Stimulated activated CD4-positive, alpha-beta T cell treated with anti-CD3 and anti-CD28 coated beads, Interleukin-1b, Interleukin-23, amount 100 ng/mL, for 4 hours (primary cell): ENCODE measurements at places on chromosomes 6 and 20.

DNA sequence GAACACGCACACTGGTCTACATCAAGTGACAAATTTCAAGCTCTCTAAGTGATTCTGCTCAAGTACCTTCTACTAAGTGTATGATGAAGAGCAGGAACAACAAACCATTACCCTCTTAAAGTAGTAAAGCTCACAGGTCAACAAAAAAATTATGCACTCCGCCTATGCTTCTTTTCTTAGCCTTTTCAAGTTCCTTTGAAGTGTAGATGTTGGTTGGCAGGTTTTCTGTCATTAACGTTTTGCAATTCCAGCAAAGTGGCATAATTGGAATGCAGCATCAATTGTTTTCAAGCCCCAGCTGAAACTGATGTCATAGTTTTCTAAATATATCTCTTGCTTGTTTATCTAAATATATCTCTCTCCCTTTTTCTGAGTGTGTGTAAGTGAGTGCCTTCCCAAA, 396.9 kb upstream of the EYS start:
- no peak for DNase-seq

GRCh38 chr6:105014448-105014847, 57.5 kb downstream of the LIN28B start:
- DNase-seq: no peak

- DNase-seq: no peak
These were observed 2.9 kb downstream of the SPAG4 start for GRCh38 chr20:35618263-35619131.

GRCh38 chr20:51412333-51412871, 130.1 kb downstream of the NFATC2 start:
- no peak for DNase-seq

GRCh38 chr6:152170702-152171667, 363.5 kb downstream of the ESR1 start:
- DNase-seq: no peak

- DNase-seq: no peak
These were observed 27.8 kb upstream of the PREP start for GRCh38 chr6:105430685-105431084.

DNA sequence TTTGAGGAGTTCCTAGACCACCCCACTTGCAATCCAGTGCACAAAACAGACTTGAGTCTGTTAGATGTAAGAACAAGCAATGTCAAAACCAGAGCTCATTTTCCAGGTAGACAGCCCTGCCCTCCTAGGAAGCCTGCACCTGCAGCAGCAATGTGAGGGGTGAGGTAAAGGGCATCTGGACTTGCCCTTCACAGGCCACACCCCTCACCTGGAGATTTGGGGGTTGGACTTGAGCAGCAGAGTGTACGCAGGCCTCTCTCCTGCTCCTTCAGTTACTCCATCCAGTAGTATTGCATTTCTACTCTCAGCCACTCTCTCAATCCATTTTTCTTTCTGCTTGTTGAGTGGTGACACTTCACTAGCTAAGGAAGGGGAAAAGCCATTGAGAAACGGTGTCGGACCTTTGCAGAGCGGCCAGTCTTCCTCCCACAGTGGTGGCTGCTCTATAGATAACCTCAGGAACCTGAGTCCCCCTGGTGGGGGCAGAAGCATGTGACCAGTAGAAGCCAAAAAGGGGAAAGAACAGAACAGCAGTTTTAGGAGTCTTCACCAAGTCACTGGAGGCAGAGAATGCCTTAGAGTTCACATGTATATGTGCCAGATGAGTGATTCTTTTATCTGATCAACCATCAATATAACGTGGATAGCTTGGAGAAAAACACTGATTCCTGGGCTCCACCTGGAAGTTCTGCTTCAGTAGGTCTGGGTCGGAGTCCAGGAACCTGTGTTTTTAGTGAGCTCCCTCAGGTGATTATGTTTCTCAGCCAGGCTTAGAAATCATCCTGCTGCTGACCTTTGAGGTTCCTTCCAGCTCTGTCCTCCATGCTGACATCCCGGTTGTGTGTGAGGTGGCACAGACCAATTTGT, 28.0 kb downstream of the ARFGEF2 start:
- DNase-seq: no peak

DNA sequence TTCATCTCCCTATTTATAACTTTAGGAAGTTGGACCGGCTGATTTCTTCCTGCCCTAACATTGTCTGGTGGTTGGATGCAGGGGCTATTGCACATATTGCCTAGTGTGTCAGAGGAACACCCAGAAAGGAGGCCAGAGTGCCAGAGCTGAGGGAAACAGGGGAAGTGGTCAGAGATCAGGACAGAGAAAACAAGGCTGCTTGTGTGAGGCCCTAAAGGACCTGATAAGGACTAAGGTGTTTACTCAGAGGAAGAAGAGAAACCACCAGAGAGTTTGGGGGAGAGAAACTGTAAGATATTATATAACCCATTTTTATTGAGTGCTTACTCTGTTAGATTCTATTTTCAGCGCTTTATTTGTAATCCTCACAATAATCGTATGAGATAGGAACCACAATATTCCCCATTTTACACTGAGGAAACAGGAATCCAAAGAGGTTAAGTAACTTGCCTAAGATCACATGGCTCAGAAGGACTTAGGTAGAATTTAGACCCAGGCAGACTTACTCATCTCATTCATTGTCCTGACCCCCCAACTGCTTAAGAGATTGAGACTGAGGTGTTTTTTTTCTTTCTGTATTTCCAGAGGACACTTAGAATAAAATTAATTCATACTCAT, 54.0 kb upstream of the REV3L start:
- no peak for DNase-seq

DNA sequence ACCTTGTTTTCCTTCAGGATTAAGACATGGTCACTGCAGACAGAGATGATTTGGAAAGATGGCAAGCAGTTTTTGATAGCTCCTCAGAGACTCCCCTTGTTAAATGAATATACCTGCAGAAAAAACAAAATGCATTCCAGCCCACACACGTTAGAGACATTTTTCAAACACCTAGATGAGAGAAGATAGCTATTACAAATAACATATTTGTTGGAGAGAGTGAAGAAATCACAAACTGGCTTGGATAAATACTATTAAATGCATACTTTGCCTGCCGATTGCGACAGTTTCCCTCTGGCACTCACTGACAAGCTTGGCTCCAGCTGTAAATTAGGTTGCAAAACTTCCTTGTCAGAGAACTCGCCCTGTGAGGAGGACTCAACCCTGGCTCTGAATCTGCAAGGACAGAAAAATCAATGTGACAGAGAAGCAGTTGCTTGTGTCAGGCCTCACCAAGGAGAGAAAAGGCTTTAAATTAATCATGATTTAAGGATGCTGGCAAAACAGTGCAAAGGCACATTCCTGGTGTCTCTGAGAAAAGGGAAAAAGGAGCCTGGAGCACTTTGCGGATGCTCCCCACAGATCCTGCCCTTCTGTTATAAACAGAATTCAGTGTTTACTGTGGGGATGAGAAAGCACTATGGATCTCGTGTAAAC, 423.7 kb upstream of the MARCKS start:
- DNase-seq: no peak

DNA sequence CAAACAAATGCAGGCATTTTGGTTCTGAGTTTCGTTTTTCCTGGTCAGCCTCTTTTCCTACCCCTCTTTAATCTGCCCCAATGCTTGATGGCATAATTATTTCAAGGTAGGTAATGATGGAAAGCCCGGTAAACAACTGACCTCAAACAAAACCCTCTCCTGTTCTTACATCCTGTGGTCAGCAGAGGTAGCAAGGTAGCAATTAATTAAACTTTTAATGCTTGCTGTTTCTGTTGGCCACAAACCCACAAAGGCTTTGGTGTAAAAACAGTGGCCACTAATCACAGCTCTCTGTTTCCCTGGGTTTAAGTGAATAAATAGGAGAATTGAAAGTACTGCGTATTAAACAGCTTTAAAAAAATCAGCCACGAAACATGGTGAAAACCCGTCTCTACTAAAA, 261.5 kb upstream of the SOX4 start:
- DNase-seq: no peak

- no peak for DNase-seq
These were observed 14.7 kb downstream of the UQCC2 start for GRCh38 chr6:33696548-33697518.

DNA sequence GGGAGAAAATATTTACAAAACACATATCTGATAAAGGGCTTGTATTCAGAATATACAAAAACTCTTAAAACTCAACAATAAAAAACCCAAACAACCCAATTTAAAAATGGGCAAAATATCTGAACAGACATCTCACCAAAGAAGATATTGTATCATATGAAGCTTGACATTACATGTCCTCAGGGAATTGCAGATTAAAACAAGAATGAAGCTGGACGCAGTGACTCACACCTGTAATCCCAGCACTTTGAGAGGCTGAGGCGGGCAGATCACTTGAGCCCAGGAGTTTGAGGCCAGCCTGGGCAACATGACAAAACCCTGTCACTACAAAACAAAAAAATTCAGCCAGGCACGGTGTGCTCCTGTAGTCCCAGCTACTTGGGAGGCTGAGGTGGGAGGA, 135.4 kb upstream of the AKIRIN2 start:
- DNase-seq: no peak

DNA sequence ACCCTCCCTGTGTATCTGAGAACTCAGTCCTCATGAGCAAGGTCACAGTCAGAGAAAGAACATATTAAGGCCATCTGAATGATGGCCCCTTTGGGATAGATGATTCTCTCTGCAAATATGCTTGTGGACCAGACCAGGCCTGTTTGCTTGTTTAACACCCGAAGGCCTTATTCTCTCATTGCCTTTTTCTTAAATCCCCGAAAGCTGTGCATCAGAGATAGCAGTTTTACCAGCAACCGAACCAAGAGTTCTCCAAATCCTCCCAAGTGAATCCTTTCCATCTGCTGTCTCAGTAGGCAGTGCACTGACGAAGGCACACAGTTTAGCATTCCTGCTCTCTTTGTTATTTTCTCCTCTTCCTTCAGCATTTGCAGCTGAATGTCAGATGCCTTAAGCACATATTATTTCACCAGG, 79.8 kb downstream of the TRMT6 start:
- no peak for DNase-seq

GRCh38 chr6:33772082-33772830, 16.7 kb downstream of the LEMD2 start:
- no peak for DNase-seq

DNA sequence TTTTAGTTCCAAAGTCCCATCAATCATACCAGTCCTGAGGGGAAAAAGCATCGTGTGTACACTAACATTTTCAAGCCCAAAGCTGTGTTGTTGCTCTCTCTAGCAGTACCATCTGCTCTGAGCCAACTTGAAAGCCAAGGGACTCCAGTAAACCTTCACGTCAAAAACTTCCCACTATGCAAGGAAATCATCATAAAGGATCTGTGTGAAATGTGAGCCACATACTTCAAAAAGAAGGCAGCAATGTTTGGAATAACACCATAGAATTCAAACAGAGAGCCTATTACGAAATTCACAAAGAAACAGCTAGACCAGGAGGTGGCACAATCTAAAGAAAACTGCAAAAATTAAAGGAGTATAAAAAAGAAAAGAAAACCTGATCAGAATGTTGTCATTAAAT, 399.8 kb upstream of the EPHA7 start:
- DNase-seq: no peak

GRCh38 chr20:47773371-47773786, 11.9 kb downstream of the SULF2 start:
- DNase-seq: no peak

- DNase-seq: no peak
These were observed 331.3 kb upstream of the DEFB112 start for GRCh38 chr6:50381099-50381415.

- DNase-seq: no peak
These were observed 76.2 kb downstream of the PLCB1 start for GRCh38 chr20:8208226-8208625.

DNA sequence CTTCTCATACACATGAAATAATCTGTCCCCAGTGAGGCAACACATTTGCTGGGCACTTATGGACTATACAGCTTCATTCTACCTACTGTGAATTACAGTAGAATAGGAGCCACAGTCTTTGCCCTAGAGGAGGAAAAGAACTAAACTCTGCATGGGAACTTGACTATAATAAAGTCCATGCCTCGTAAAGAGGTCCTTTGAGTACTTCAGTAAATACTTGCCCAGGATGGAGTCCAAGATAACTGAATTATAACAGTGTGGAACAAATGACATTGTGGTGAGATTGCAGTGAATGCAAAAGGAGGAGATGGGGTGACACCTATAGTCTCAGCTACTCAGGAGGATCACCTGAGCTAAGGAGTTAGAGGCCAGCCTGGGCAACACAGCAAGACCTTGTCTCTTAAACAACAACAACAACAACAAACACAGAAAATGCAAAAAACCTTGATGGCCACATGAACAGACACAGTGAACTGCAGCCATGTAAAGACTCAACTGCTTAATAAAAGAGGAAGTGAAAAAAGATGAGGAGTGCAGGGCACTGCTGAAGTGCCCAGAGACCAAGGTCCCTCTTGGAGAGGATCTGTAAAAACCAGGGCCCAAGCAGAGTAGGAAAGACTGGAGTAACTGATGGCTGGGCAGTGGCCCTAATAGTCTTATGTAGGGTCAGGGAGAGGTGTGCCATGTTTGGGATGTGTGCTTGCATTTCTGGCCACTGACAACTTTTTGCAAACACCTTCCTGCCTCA, 3.7 kb downstream of the MRPS18A start:
- DNase-seq: no peak

DNA sequence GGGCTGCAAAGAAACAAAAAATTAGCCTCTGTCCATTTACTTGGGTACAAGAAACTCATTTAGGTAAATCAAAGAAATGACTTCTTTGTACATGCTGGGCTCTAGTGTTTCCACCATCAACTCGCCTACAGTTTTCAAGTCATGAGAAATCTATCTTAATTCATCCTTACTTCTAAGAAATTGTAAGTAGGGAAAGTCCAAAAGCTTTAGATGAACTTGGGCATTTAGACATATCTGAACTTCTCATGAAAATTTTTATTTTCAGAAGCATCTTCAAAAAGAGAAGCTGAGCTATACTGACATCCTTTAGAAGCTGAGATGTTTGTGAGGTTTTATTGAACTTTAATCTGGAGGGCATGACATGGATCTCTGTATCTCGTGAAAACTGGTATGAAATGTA, 117.3 kb downstream of the MYB start:
- no peak for DNase-seq

DNA sequence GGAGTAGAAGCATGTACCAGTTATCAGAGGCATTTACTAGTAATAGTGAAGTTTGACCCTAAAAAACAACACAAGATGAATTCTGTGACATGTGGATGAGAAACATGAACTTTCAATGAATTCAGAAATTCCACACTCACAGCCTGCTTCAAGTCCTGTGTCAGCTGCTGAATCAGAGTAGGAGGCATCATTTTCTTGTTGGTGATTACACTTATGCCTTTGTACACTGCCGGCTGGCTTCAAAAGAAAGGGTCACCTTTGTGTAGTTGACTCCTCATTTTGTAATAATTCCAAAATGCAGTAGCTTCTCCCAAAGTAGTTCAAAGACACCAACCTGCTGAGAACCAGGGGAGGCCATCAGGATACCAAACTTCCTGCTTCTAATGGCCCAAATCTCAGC, 165.5 kb downstream of the BACH2 start:
- no peak for DNase-seq

- DNase-seq: no peak
These were observed 11.4 kb downstream of the ZC3H12D start for GRCh38 chr6:149473080-149474052.

DNA sequence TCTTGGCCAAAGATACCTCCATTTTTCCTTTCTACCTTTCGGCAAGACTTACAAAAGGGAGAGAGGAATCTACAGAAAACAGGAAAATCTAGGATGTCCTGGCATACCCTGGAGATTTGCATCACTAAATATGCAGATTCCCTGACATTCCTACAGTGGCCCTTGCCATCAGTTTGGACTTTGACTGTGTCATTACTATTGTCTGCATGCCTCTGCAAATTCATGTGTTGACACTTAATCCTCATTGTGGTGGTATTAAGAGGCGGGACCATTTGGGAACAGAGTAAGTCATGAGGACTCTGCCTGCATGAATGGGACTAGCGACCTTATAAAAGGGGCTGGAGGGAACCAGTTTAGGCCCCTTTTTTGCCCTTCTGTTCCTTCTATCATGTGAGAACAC, 50.5 kb upstream of the DTNBP1 start:
- DNase-seq: no peak
